ENCODE measurements at places on chromosomes 13 and 19.

DNA sequence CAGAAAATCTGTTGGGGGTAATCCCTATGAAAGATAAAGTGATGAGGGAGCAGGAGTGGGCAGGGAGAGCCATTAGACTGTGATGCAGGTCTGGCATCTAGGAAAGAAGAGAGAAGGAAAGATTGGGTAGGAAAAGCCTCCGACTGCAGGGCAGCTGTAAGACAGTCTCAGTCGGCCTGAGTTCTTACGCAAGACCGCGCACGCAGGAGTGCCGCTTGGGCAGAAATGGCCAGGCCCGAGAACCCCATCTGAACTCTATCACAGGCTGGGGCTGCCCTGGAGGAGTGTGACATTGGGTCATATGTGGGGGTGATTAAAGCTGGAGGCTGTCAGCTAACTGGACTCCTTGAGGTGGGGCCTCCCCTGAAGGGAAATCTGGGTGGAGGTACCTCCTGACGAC, 13.9 kb upstream of the FBXL3 start:
- DNase-seq, result no peak

DNA sequence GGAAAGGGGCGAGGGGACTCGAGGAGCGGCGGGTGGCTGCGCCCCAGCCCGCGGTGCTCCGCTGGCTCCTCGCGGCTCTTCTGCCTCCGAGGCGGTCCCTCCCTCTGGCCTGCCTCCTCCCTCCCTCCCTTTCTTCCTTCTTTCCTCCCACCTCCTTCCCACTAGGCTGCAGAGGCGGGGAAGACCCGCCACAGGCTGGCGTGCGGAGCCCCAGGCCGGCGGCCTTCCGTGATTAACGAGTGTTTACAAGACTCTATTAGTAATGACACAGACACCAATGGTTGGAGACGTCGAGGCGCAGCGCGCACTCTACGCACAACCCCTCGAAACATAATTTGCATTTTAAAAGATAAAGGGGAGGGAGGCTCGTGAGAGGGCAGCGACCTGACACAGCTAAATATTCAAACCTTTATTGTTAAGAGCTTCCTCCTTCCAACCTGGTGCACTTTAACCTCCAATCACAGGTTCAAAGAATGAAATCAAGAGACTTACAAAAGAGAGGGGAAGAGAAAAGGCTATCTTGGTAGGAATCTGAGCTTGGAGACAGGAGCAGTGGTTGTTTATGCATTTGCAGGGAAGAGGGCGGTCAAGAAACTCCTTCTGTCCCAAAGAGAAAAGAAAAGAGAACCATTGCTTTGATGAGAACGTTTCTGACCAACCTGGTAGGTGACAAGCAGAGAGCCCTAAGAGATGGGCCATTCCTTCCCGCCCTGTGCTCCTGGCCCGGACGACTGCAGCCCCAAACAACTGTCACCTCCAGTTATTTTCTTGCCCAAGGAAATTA, at the start of gene CDX2:
Gene CDX2 (minus strand): TSS at position 234 of the 784 bp plus-strand sequence. CDS start 309 bp downstream, outside the sequence.
- no peak for DNase-seq

GRCh38 chr13:19055611-19056010, 126.0 kb downstream of the TUBA3C start:
- no peak for DNase-seq

GRCh38 chr13:109160357-109160756, 530.9 kb downstream of the MYO16 start:
- no peak for DNase-seq

- no peak for DNase-seq
Measured at GRCh38 chr13:21663197-21663596, 7.7 kb upstream of the FGF9 start.
